ENCODE measurements at places on chromosomes 12 and 14. TPM values are rescaled to one million over a fixed set of nuclear protein-coding genes. Genes with fewer than 3 reads are reported as not detected.

The SERPINA12 gene
- 0.35 TPM for total RNA-seq

The STXBP6 gene
- 0.98 TPM for total RNA-seq

The GOLGA5 gene
- total RNA-seq, result 20.9 TPM

The MYF5 gene
- total RNA-seq, result not detected

The NXPH4 gene
- total RNA-seq, result 0.13 TPM

The PWP1 gene
- 13.3 TPM for total RNA-seq

The DCAF4 gene
- 6.4 TPM for total RNA-seq

The PIWIL1 gene
- total RNA-seq, result not detected

The CD69 gene
- 0.53 TPM for total RNA-seq

The TAC3 gene
- total RNA-seq, result not detected

The KRT75 gene
- not detected for total RNA-seq

The POTEG gene
- not detected for total RNA-seq

The SLC24A4 gene
- 0.20 TPM for total RNA-seq

The CLEC7A gene
- 1.2 TPM for total RNA-seq

The CLEC6A gene
- not detected for total RNA-seq

The MFAP5 gene
- total RNA-seq, result not detected

The HIF1A gene
- total RNA-seq, result 27.9 TPM

The IGF1 gene
- total RNA-seq, result 37.3 TPM

The TXNDC16 gene
- total RNA-seq, result 2.9 TPM

The KRT86 gene
- total RNA-seq, result not detected

The ADAM20 gene
- total RNA-seq, result 0.55 TPM

The ADCY6 gene
- 21.3 TPM for total RNA-seq

The HAL gene
- total RNA-seq, result 210 TPM

The TAS2R31 gene
- total RNA-seq, result 1.0 TPM

The C12orf50 gene
- total RNA-seq, result 0.05 TPM

The LGR5 gene
- 0.13 TPM for total RNA-seq

The OAS3 gene
- 4.1 TPM for total RNA-seq

The PTHLH gene
- 0.10 TPM for total RNA-seq

The DCN gene
- total RNA-seq, result 108 TPM

The ENDOU gene
- total RNA-seq, result not detected

The GNB3 gene
- total RNA-seq, result 0.08 TPM

The FGD6 gene
- 4.7 TPM for total RNA-seq

The DYNC1H1 gene
- total RNA-seq, result 118 TPM

The KRT85 gene
- total RNA-seq, result not detected

The FSCB gene
- not detected for total RNA-seq

The RPL10L gene
- not detected for total RNA-seq

All from left lobe of liver (tissue), 2 donors.